Activated CD4-positive, alpha-beta T cell treated with anti-CD3 and anti-CD28 coated beads for 24 hours (primary cell): ENCODE measurements at places on chromosomes 6 and 20.

DNA sequence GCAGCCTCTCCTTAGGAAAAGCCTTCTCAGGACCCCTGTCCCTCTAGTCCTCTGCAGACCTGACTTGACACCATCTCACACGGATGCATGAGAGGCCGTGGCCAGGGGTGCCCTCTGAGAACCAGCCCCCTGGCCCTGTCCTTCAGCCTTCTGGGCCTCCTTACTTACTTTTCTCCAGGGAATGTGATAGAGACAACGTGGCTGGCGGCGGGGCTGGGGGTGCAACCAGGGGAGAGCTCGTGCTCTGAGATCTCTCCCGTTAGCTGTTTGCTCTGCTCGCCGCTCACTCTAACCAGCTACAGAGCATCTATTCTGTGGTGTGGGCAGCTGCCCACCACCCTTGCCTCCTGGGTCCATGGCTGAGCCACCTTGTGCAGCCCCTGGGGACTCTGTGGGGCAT is 14.7 kb downstream of the GPR31 start:
- no peak for DNase-seq

DNA sequence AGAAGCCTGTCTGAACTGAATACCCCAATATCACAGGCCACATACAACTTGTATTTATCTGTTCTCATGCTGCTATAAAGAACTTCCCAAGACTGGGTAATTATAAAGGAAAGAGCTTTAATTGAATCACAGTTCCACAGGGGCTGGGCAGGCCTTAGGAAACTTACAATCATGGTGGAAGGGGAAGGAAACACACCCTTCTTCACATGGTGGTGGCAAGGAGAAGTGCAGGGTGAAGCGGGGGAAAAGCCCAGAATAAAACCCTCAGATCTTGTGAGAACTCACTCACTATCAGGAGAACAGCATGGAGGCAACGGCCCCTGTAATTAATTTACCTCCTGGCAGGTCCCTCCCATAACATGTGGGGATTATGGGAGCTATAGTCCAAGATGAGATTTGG is 50.3 kb upstream of the FNDC1 start:
- DNase-seq = no peak

GRCh38 chr6:48135323-48136084 is 24.5 kb upstream of the PTCHD4 start:
- DNase-seq = no peak

DNA sequence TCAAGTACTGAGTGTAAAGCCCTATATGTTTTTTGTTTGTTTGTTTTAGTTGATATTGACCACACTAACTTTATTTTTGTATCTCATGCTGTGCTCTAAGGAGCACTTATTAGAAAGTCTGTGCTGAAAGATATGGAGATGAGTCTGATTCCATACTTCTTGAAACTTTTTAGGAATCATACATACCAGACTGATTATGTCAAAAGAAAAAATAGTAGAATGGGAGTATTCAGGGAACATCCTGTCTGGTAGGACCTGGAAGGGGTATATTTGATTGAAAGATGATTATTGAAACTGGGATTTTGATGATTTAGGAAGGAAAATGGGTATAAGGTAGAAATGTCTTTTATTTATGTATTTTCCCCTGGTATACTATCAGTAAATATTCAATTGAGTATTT is 111.4 kb downstream of the QKI start:
- DNase-seq = no peak

DNA sequence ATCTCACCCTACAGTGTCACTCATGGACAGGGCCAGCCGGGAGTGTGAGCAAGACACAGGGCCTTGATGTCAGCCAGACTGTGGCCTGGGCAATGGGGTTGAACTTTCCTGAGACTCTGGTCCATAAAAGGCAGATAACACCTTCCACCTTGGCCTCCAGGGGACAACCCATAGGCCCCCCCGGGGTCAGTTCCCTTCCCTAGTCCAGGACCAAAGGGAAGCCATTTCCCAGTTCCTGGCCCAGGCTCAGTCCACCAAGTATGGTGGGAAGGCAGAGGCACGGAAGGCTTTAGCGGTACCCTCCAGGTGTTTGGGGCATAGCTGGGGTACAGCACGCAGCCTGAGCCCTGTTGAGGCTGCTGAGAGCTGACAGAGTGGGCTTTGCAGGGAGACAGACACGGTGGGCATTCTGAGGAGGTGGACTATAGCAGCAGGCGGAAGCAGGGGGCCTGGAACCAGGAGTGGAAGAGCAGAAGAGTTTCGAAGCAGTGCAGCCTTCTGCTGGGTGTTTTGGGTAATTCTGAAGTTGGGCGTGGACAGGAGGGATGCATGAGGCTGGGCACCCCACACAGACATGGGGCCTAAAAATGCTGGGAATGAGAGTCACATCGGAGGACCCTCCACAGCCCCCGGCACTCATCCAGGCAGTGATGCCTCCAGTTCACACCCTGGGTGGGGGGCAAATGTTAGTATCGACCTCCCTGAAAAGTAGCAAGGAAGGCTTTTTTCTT is 43.9 kb upstream of the CD93 start:
- no peak for DNase-seq

DNA sequence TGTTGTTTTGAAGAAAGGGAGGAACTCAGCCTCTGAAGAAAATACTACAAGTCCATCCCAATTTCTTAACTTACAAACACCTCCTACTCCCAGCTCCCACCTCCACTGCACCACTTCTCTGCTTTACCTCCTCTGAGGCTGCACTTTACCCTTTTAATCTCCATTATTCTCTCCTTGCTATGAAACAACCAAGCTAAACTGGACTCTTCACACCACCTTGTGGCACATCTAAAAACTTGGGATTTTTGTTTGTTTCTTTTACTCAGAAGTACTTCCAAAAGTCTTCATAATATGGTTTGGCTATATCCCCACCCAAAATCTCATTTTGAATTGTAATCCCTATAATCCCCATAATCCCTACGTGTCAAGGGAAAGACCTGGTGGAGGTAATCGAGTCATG is 142.2 kb downstream of the MOXD1 start:
- DNase-seq = no peak

DNA sequence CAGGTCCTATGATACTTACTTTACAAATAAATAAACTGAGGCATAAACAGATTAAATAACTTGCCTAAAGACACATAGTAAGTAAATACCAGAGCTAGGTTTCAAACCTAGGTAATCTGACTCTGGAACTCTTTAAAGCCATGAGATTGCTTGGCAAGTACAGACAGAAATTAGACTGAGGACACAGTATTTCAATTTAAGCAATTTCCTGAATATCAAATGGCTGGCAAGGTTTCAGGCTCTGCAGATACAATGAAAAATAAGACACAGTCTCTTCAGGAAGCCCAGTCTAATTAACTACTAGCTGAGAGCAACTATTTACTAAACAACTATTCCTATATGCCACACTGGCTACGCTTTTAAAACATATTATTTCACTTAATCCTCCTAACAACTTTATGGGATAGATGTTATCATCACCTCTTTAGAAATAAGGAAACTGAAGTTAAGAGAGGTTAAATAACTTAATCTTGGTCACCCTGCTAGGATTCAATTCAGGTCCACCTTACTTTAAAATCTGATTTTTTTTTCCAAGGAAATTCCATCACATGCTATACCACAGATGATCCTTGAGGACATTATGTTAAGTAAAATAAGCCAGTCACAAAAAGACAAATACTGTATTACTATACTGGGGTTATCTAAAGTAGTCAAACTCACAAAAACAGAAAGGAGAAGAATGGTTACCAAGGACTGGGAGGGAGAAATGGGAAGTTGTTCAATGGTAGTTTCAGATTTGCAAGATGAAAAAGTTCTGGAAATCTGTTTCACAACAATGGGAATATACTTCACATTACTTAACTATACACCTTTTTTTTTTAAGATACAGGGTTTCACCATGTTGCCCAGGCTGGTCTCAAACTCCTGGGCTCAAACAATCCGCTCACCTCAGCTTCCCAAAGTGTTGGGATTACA is 4.1 kb downstream of the TRPC4AP start:
- no peak for DNase-seq

- no peak for DNase-seq
Measured at GRCh38 chr20:2653556-2654383, 1.3 kb downstream of the NOP56 start.

DNA sequence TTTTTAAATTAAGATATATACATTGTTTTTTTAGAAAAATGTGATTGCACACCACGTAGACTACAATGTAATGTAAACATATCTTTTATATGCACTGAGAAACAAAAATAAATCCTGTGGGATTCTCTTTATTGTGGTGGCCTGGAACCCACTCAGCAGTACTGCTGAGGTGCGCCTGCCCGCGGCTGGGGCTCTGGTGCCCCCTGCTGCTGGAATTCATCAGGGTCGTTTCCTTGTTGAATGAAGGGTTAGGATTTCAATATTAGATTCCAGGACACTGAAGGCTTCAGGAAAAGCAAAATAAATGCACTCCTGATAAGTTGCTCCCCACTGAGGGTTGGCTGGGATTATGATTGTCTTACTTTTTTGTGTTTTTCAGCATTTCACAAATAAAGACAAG is 175.8 kb upstream of the GGTLC1 start:
- DNase-seq = peak; percentile 15

- no peak for DNase-seq
Measured at GRCh38 chr6:101400326-101401135, 7.0 kb downstream of the GRIK2 start.

- no peak for DNase-seq
Measured at GRCh38 chr6:158959552-158959951, 40.5 kb downstream of the RSPH3 start.

DNA sequence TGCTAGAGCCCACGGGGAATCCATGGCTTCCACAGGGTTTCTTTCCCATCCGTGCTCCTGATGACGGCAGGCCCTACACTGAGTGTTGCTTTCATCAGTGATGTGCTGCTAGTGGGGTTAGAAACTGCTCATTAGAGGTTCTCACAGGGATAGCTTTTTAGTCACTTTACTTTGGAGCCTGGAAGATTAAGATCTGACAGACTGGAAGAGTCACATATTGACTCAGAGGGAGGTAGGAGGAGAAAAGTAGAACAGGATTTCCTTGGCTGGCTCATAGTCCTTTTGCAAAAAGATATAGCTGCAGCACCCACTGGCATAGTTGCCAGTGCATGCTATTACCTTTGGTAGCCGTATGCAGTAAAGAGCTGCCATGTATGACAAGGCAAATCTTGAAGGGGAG is 890.3 kb downstream of the C6orf118 start:
- DNase-seq = no peak

DNA sequence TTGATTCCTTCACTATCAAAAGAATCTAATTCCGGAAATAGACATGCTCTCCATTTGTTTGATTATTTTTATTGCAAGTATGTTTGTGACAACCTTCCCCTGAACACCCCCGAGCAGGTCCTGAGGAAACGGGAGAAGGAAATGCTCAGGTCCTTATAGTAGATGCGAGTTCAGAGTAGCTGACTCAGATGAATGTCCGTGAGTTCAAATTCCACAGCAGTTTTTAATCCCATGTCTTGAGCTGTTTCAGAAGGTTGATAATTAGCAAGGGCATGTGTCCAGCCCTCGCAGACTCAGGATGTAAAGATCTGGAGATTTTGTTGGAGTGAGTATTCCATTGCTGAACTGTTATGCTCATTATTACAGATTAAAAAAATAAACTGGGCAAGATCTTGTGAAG is 169.3 kb downstream of the BCAS1 start:
- no peak for DNase-seq

- no peak for DNase-seq
Measured at GRCh38 chr6:84460491-84460890, 233.0 kb upstream of the CEP162 start.

- no peak for DNase-seq
Measured at GRCh38 chr6:42704251-42704936, 18.0 kb downstream of the PRPH2 start.

DNA sequence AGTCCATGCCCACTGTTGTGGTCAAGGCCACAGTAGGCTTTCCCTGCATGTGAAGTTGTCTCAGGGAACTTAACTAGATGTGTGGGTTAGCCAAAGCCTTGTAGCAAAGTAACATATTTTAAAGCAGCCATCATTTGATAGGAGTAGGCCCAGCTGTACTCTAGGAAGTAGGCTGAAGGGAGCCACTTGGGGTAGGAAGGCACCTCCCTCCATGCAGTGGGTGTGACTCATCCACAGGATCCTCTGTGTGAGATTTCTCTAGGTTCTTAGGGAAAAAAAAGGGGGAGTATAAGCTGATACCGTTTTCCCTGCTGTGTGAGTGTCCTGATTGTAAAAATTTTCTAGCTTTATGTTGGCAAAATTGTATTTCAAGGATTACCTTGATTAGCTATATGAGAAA is 44.7 kb downstream of the VAPB start:
- DNase-seq = no peak

DNA sequence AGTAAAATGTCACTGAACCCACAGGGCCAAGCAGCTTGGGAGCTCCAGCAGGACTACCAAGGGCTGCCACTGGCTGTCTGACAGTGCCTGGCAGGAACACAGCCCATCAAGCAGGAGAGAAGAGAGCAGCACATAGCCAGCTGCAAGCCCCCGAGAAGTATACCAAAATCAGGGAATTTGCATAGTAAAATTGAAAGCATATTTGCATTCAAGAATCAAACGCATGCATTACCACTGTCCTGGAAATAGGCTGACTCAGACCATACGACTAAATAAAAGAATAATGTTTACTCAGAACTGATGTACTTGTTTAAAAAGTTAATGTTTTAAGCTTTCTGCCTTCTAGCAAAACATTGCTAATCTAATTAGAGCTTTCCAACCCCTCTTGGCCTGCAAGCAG is 298.1 kb downstream of the TFAP2B start:
- no peak for DNase-seq

- DNase-seq = no peak
Measured at GRCh38 chr6:153028286-153028685, 25.8 kb upstream of the MTRF1L start.

DNA sequence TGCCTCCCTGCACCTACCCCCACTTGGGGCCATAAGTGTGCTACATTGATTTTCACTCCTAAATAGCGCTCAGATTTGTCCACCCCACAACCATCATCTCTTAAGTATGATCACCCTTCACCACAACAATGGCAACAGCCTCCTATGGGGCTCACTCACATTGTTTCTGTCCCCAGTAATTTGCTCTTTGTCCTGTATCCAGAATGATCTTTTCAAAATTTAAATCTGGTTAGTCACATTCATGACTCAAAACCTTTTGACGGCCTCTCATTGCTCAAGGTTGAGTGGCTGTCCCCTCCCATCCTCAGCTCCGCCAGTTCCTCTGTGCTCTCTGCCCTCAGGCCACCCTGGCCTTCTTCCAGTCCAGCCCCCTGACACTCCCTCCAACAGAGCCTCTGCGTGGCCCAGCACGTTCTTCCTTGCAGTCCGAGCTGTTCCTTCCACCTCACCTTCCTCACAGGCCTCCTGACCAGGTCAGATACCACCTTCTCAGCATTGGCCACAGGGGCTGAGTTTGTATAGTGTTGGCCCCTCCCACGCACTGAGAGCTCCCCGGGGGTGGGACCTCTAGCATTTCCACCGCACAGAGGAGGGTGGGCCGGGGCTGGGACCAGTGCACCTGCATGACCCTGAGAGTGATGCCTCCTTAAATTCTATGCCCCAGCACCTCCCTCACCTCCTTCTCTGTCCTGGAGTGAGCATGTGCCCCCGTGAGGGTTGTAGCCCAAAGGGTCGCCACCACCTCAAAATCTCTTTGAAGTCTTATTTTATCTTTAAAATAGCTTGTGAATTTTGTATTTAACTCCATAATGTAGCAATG is 2.4 kb upstream of the PPP1R3G start:
- no peak for DNase-seq

- no peak for DNase-seq
Measured at GRCh38 chr6:71727632-71728294, 158.6 kb upstream of the RIMS1 start.
